ENCODE measurements at places on chromosomes 16 and 17. TPM values are rescaled to one million over a fixed set of nuclear protein-coding genes. Genes with fewer than 3 reads are reported as not detected.

- H3K27ac ChIP-seq: no peak overlapping the region
- no peak for DNase-seq
- H3K4me1 ChIP-seq: no peaks in the 10 kb centered on the region
- H3K4me3 ChIP-seq: no peak overlapping the region
- no peaks in the 10 kb centered on the region for H3K36me3 ChIP-seq
Observed at GRCh38 chr17:74150428-74151025, 53.0 kb upstream of the RPL38 start.

- no peak for DNase-seq
- no peak overlapping the region for H3K4me3 ChIP-seq
- H3K4me1 ChIP-seq: no peaks in the 10 kb centered on the region
- H3K27me3 ChIP-seq: no peaks in the 10 kb centered on the region
Observed at GRCh38 chr17:11303773-11304394, 62.9 kb downstream of the SHISA6 start.

GRCh38 chr17:75777296-75777922 lies 7.2 kb upstream of the UNK start:
- DNase-seq: no peak
- peaks cover 29% of the 10 kb centered on the region for H3K4me1 ChIP-seq
- peaks cover 4% of the 10 kb centered on the region for H3K27me3 ChIP-seq
- H3K4me3 ChIP-seq: peak overlapping the region; percentile 87

DNA sequence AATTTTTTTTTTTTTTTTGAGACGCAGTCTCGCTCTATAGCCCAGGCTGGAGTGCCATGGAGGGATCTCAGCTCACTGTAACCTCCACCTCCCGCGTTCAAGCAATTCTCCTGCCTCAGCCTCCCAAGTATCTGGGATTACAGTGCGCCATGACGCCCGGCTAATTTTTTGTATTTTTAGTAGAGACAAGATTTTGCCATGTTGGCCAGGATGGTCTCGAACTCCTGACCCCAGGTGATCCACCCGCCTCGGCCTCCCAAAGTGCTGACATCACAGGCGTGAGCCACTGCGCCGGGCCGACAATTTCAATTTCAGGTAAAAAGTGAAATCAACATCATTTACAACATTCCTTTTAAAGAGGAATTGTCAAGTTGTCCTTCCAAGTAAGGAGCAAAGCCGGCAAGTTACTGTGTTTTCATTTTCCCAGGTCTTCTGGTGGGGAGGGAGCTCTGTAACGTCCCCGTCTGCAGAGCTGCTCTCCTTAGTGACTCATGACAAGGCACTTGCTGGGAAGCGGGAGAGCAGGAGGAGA lies 873 bp downstream of the NPLOC4 start:
- H3K4me1 ChIP-seq: peaks cover 27% of the 10 kb centered on the region
- peak overlapping the region; percentile 95 for H3K4me3 ChIP-seq
- peak; percentile 19 for DNase-seq
- peaks cover 6% of the 10 kb centered on the region for H3K36me3 ChIP-seq
- no peaks in the 10 kb centered on the region for H3K27me3 ChIP-seq

The CHAD gene
- total RNA-seq: not detected
